ENCODE measurements at places on chromosomes 5 and 9.

DNA sequence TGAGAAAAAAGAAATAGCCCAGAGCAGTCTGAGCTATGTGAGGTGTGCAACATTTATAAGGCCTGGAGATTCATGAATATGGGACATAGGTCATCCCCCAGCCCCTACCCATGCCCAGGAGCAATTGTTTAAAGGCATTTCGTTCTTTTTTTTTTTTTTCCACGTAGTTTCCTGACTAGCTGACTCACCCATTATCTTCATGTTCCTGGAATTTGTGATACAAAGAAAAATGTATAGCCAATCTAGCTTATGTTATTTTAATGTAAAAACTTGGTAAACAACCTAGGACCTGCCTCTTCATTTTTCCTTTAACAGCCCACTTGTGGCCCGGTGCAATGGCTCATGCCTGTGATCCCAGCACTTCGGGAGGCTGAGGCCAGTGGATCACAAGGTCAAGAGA, 81.3 kb downstream of the OSTF1 start:
- DNase-seq: no peak

GRCh38 chr9:136433849-136434579, 5.6 kb downstream of the INPP5E start:
- no peak for DNase-seq

- peak; percentile 61 for DNase-seq
Observed at GRCh38 chr9:34899535-34900158, 58.4 kb upstream of the PHF24 start.

DNA sequence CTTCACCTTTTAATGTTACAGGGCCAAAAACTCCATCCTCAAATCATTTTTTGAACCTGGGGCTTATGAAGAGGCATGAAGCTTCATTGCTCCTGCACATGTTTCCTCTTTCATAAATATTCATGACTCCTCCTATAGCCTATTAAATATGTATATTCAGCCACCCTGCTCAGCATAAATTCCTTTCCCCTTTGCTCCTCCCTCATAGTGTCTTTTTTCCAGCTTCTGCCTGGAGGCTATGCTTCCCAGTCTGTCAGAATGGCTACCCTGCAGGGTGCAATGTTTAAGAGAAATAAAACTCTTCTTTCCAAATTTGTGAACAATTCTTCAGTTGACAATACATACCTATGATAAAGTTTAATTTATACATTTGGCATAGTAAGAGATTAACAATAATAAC, 1082.9 kb upstream of the CDH18 start:
- no peak for DNase-seq

DNA sequence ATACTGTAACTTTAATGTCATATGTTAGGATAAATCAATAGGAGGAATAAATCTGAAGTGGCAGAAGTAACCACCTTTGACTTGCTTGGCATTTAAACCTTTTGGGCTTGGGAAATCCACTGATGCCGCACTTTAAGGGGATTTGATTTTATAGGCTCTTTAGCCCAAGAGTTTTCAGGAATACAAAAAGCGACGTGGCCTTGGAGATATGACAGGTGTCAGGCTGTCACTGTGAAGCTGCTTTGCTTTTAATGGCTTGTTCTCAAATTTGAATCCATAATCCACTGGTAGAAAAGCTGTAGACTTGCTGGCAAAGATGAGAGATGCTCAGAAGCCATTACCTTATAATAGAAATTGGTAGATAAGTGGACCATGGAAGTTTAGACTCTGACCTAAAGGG, 71.6 kb downstream of the GABRG2 start:
- DNase-seq: no peak

DNA sequence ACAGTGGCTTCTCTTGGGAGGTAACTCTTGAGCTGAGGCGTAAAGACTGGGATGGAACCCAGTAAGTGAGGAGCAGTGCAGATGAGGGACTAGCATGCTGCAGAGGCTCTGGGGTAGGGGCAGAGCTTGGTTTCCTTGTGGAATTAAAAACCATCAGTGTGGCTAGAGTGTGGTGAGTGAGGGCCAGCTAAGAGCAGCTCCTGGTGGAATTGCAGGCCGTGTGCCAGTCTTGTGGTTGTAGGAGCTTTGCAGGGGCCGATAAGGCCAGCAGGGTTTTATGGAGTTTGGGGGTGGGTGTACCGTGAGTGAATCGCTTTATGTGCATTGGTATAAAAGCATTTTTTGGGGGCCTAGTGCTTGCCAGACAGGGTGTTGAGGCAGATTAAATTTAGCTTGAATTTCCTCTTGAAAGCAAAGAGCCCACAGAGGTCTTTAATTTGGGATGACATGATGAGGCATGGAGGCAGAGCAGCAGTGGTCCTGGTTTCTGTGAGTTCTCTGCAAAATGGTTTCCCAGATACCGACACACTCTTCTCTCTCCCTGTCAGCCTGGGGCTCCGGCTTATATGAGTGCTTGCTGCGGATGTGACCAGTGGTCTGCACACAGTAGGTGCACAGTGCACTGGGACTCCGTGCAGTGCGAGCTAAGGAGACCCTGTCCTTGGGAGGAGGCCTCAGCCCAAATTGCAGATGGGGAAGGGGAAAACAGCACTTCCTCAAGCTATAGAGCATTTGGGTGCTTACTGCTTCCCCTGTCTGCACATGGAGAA, 176.4 kb upstream of the PITX1 start:
- DNase-seq: no peak

DNA sequence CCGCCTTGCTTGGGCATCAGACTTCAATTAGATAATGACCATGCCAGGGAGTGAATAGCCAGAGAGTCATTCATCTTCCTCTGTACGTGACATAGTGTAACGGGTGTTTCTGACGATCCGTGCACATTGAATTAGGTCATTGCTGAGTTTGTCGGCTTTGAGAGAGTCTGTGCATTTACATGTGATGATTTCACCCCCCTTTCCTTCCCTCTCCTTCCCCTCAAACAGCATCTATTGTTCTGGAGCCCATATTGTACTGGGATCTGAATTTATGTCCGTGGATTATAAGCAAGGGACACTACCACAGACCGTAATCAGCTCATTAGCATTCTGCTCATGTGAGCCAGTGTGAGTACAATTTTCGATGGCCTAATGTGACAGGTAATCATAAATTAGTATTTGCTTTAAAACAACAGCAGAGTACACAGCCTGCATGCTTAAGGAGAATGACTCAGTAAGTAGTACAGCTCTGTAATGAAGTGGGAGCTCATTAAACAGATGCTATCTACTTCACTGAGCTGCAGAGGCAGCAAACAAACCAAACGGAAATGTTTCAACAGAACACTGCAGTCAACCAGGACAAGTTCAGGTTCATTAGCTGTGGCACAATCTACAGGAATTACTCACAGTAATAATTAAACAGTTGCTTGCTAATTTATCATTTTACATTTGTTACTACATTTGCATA, 302.1 kb downstream of the CSNK1G3 start:
- no peak for DNase-seq

DNA sequence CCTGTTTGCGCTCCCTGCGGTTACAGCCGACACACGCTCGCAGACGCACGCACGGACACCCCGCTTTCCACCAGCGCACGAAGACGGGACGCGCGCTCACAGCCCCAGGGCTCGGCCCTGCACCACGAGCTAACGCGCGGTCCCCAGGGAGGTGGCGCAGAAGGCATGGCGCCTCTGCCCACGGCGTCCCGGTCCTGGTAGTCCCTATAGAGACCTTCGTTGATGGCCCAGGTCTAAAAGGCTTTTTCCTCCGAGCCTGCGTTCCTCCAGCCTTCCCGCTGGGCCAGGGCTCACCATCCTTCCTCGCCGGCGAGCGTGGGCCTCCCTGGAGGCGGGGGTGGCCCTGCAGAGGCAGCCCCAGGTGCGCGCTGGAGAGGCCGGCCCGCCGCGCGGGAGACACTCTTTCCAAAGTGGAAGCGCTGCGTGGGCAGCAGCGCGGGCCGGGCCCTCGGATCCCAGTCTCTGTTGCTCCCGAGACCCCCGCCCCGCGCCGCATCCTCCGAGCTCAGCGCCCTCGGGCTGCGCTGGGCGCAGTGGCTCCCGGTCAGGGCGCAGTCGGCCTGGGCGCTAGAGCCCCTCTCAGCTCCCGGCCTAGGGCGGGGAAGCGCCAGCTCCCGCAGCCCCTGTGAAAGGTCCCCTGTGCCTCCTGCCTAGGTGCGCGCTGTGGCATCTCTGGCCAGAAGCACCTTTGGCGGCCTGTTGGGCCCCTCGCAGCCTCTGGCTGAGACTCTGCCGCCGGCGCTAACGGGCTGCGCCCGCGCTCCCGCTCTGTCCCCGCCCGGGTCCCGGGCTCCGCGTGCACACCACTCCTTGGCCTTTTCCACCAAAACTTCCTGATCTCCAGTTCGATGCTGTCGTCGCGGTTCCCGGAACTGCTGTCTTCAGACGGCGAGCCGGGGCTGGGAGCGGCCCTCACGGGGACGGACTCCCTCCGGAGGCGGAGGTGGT, 31.9 kb upstream of the FANCC start:
- no peak for DNase-seq

- DNase-seq: no peak
Observed at GRCh38 chr5:172048539-172049101, 42.2 kb upstream of the FBXW11 start.

GRCh38 chr5:159915904-159916840, at the start of gene ADRA1B:
ADRA1B (plus strand) TSS chr5:159916482; CDS start chr5:159916906, 424 bp downstream.
- DNase-seq: no peak

GRCh38 chr9:113525831-113526230, 62.3 kb downstream of the RGS3 start:
- no peak for DNase-seq

DNA sequence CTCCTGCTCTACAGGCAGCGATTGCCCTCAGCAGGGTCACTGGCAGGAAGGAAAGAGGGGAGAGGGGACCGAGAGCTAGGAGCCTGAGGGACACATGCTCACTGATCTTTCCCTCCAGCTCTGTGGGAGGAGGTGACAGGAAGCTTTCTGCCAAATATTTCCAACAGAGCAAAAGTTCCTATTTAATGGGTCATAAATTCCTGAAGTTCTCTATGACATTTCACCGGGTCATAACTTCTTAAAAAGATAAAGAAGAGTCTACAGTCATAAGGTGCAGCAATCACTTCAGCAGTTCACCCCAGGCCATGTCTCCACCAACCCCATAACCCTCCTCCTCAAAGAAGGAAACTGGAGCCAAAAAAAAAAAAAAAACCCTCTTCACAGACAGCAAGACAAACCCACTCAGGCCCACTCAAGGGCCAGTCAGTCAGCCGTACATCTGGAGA, 481.1 kb downstream of the NR2F1-AS1 start:
- no peak for DNase-seq

DNA sequence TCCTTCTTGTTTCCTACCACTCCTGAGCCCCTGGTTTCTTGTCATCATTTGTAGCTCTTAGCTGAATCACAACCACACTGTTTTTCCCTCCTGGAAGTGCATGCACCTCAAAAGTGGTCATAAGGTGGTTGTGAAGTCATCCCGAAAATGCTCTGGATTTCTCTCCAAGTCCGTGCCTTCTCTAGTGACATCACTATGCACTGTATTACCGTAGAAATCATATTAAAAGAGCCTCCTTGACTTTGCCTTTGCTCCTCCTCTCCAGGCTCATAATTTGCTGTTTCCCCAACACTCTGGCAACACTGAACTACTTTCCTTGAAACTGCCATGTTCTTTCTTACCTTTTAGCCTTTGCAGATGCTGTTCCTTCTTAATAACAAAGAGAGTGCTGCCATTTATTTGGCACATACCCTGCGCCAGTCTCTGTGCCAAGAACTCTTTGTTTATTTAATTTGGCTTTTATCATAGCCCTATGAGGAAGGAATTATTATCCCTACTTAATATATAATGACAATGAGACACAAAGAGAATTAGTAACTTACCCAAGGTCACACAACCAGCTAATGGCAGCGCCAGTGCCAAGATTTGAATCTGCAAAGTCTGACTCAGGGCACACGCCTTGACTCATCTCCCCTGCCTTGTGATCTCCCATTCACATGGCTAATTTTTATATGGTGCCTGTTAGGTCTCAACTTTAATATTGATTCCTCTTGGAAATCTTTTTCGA, 115.4 kb downstream of the KIF4B start:
- DNase-seq: no peak

- no peak for DNase-seq
Observed at GRCh38 chr9:7996558-7996957, 197.0 kb upstream of the DMAC1 start.

DNA sequence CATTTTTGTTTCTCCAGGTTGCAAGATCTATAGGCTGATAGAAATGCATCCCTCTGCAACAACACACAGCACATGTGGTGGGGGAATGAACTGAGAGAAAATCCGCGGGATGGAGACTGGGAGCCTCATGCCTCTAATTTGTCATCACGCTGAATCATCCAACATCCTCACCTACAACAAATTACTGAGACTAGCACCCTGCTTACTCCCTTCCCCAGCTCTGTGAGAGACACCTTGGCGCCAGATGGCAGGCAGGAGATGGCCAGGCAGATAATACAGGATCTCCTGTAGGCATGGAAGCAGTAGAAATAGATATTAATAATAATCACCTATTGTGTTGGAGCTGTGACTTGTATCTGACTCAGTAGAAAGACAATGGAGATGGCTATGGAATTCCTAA, 276.9 kb downstream of the SEMA5A start:
- no peak for DNase-seq

GRCh38 chr5:97545446-97545845, 362.4 kb upstream of the RIOK2 start:
- DNase-seq: no peak

GRCh38 chr5:52692039-52692438, 95.7 kb upstream of the ITGA1 start:
- DNase-seq: no peak

DNA sequence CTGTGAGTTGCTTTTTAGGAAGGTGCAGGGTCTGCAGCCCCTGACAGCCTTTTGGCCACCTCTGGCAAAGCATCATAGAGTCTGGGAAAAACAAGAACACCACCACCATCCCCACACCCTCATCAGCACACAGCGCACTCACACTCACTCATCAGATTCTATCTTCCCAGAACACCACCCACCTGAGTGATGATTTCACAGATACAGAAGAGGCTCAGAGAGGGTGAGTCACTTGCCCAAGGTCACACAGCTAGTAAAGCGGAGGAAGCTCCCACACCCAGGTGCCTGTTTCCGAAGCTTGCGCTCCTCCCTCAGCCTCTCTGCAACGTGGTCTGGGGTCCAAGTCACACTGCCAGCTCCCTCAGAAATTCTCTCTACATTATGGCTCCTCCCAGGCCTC, 41.8 kb upstream of the HRH2 start:
- DNase-seq: no peak

DNA sequence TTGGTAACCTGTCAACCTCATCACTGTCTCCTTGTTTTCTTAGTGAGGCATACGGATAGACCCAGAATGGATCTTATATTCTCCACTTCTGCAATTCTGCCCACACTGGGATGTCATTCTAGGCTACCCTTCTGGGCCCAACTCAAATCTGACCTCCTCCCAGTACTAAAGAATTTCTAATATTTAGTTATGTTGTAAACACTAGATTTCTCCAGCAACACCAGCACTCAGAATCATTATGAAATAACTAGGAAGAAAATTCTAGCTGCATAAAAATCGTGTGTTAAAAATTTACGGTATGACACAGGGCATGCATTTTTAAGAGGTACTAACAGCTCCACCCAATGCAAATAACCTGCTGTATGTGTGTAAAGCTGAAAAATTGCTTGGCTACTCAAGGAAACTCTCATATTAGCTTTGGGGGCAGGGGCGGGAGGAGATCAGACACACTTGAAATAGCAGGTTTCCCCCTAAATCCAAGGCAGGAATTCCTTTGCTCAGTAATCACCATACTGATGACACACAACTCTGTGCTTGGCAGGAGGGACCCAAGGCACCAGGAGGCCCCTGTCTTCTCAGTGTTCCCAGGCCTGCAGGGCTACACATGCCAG, 27.3 kb downstream of the MACROH2A1 start:
- no peak for DNase-seq

- no peak for DNase-seq
Observed at GRCh38 chr5:166441-167372, 24.6 kb upstream of the LRRC14B start.

- DNase-seq: no peak
Observed at GRCh38 chr5:126515337-126515736, 79.7 kb downstream of the ALDH7A1 start.

- DNase-seq: no peak
Observed at GRCh38 chr5:57493034-57493433, 10.4 kb upstream of the ACTBL2 start.

Measured in anterior cingulate cortex (tissue), 58 donors.